ENCODE measurements at places on chromosomes 3 and 15.

- no peaks in the 10 kb centered on the region for H3K36me3 ChIP-seq
- no peaks in the 10 kb centered on the region for H3K4me1 ChIP-seq
- H3K27ac ChIP-seq = no peak overlapping the region
- DNase-seq = no peak
- no peak overlapping the region for H3K4me3 ChIP-seq
Measured at GRCh38 chr3:99131876-99132275, 230.4 kb upstream of the DCBLD2 start.

DNA sequence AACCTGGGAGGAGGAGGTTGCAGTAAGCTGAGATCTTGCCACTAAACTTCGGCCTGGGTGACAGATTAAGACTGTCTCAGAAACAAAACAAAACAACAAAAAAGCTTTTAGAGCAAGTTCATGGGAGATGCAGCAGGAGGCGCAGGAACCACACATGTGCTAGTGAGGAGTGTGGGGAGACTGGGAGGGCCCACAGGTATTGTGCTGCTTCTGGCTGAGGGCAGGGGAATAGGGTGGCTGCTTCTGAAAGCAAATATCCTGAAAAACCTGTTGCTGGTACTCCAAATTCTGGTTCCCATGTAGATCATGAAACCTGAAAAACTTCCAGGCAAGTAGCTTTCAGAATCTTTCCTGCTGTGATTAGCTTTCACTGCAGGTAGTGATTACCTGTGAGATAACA lies 22.1 kb downstream of the TYRO3 start:
- no peak for DNase-seq
- no peak overlapping the region for H3K27ac ChIP-seq
- no peaks in the 10 kb centered on the region for H3K36me3 ChIP-seq

GRCh38 chr3:48708481-48708889 lies 8.5 kb downstream of the IP6K2 start:
- H3K4me1 ChIP-seq = peaks cover 78% of the 10 kb centered on the region
- H3K27ac ChIP-seq = peak overlapping the region; percentile 36
- peaks cover 42% of the 10 kb centered on the region for H3K36me3 ChIP-seq
- no peak overlapping the region for H3K4me3 ChIP-seq

DNA sequence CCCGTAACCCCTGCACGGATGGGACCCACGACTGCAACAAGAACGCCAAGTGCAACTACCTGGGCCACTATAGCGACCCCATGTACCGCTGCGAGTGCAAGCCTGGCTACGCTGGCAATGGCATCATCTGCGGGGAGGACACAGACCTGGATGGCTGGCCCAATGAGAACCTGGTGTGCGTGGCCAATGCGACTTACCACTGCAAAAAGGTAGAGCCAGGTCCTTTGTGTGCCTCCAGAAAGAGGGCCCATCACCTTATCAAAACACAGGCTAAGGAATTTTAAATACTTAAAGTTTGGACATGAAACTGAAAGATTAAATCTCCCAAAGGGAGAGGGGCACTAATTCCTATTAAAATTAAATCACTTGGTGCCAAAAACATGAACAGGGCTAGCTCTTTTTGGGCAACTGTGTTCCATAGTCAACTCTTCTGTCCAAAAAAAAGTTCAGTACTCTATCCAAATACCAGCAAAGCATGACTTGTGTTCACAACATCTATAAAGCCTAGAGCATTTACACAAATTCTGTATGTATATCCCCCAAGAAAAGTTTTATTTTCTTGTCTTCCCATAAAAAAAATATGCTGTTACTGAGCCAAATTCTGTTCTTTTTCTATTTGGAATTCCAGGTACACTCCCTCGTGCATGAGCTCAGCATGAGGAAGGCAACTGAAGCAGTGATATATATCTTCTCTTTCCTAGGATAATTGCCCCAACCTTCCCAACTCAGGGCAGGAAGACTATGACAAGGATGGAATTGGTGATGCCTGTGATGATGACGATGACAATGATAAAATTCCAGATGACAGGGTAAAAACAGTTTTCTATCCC lies 9.2 kb downstream of the THBS1 start:
- no peak overlapping the region for H3K4me3 ChIP-seq
- no peak overlapping the region for H3K27ac ChIP-seq
- H3K36me3 ChIP-seq = peaks cover 100% of the 10 kb centered on the region
- no peaks in the 10 kb centered on the region for H3K27me3 ChIP-seq

DNA sequence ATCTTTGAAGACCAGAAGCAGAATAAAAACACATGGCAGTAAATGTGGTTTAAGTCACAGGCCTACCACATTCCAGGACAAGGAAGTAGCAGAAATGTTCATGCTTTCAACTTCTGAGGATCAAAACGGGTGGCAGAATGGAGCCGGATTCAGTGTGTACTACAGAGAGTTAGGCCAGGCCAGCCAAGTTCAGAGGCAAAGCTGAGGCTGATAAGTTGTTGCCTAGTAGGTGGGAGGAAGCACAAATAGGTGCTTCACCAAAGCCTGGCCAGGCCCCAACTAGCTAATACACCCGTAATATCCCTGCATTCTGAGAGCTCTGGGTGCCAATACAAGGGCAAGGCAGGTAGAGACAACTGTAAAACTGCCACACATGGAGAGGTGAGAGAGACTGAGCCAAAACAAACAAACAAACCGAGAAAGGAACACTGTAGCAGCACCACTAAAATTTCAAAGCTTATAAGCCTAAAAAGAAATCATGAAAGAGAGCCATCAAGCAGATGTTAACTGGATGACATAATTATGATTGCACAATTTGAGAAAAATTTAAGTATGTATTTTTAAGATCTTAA lies 156.4 kb upstream of the CBLB start:
- H3K4me3 ChIP-seq = no peak overlapping the region
- peak overlapping the region; percentile 57 for H3K27ac ChIP-seq
- H3K36me3 ChIP-seq = no peaks in the 10 kb centered on the region
- peak; percentile 24 for DNase-seq
- no peaks in the 10 kb centered on the region for H3K27me3 ChIP-seq
- H3K4me1 ChIP-seq = peaks cover 11% of the 10 kb centered on the region

DNA sequence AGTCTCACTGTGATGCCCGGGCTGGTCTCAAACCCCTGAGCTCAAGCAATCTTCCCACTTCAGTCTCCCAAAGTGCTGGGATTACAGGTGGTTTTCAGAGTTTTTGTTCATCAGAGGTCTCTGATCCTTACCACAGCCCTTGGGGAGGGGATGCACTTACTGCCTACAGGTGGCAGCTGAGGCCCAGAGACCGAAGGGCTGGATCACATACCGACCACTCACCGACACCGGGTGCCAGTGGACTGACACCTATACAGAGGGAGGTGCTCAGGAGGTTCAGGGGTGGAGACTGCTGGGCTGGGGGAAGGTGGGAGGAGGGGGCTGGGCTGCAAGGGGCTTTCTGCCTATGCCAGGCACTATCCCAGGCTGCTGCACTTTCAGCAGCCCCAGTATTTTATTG lies 19.5 kb downstream of the DUSP7 start:
- H3K4me3 ChIP-seq = no peak overlapping the region
- no peak overlapping the region for H3K27ac ChIP-seq
- no peak for DNase-seq
- H3K27me3 ChIP-seq = no peaks in the 10 kb centered on the region

GRCh38 chr3:161576311-161576710 lies 79.7 kb downstream of the OTOL1 start:
- no peak overlapping the region for H3K4me3 ChIP-seq
- DNase-seq = no peak
- H3K27me3 ChIP-seq = no peaks in the 10 kb centered on the region

- H3K4me1 ChIP-seq = peaks cover 3% of the 10 kb centered on the region
- no peak for DNase-seq
- no peak overlapping the region for H3K27ac ChIP-seq
Measured at GRCh38 chr3:9205345-9206143, 43.9 kb downstream of the SRGAP3 start.

DNA sequence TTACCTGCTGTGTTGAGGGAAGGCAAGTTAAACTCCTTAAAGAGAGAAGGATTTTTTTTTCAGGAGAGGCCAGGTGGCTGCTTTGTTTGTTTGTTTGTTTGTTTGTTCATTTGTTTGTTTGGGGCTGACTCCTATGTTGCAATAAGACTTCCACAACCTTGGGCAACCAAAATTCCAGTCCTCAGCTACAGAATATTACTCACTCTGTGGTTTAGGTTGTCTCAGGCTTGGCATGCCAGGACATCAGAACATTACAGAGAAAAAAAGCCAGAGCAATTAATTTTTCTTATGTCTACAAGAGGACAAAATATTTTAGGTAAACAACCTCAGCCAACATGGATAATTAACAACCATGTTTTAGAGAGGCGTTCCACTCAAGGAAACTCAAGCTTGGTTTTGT lies 156.7 kb upstream of the ATP11B start:
- H3K27me3 ChIP-seq = peaks cover 21% of the 10 kb centered on the region
- no peak for DNase-seq
- H3K4me1 ChIP-seq = no peaks in the 10 kb centered on the region
- H3K27ac ChIP-seq = no peak overlapping the region
- no peaks in the 10 kb centered on the region for H3K36me3 ChIP-seq
- H3K4me3 ChIP-seq = no peak overlapping the region

GRCh38 chr3:133958071-133958805 lies 62.6 kb upstream of the RAB6B start:
- no peaks in the 10 kb centered on the region for H3K27me3 ChIP-seq
- H3K27ac ChIP-seq = no peak overlapping the region
- no peaks in the 10 kb centered on the region for H3K36me3 ChIP-seq
- H3K4me1 ChIP-seq = peaks cover 32% of the 10 kb centered on the region

DNA sequence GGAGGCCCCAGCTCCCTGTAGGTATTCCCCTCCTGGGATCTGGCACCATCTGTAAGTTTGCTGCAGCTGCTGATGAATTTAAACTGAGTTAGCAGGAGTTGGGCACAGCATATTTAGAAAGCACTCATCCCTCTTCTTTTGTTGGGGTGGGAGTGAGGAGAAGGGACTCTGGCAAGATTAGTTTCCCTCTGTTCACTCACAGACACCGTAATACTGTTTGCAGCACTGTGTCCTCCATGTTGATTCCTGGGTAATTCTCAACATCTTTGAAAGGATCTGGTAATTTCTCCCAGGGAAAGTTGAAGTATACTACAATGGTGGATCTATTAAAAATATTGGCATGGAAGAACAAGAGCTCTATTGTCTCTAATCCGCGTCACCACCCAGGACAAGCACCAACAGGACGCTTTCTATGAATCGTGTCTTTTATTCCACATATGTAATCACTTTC lies 173.3 kb downstream of the RBMS3 start:
- H3K36me3 ChIP-seq = no peaks in the 10 kb centered on the region
- no peak for DNase-seq
- H3K27ac ChIP-seq = peak overlapping the region; percentile 20
- no peak overlapping the region for H3K4me3 ChIP-seq

DNA sequence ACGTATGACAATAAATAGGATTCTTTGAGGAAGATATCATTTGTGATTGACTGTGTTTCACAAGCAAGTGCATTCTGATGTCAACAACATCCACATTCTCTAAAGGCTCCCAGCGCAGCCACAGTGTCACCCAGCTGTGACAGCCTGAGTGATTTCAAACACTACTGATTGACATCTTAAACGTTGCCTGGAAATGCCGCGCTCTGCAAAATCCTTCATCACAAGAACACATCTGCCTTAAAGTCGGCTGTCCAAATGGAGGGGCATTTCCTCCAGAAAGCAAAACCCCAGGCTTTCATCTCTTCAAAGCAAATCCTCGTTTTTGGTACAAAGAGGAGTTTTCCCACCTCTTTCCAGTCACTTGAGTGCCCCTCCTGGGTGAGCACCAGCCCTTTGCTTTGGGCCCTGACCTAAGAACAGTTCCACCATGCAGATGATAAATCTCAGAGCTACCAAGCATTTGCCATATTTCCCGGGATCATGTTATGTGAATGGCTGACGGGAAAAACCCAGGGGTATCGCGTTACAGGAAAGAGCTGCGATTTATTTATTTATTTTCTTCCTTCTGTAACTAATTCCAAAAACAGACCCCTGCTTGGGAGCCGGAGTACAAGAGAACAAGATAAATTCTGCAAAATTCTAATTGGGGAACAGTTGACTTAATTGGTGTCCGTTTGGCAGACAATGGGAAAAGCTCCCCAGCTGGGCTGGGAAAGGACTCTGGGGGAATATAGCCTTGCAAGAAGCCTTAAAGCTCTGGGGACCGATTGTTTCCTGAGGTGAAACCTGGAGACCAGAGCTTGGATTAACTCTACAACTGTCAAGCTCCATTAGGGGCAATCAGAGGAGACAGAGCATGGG lies 703.8 kb upstream of the NR2F2 start:
- peak overlapping the region; percentile 49 for H3K27ac ChIP-seq
- no peak overlapping the region for H3K4me3 ChIP-seq
- H3K27me3 ChIP-seq = no peaks in the 10 kb centered on the region
- DNase-seq = peak; percentile 22
- H3K36me3 ChIP-seq = no peaks in the 10 kb centered on the region

GRCh38 chr15:35768949-35769348 lies 223.0 kb upstream of the DPH6 start:
- DNase-seq = no peak
- H3K4me3 ChIP-seq = no peak overlapping the region
- no peaks in the 10 kb centered on the region for H3K27me3 ChIP-seq
- no peaks in the 10 kb centered on the region for H3K36me3 ChIP-seq
- H3K4me1 ChIP-seq = no peaks in the 10 kb centered on the region

DNA sequence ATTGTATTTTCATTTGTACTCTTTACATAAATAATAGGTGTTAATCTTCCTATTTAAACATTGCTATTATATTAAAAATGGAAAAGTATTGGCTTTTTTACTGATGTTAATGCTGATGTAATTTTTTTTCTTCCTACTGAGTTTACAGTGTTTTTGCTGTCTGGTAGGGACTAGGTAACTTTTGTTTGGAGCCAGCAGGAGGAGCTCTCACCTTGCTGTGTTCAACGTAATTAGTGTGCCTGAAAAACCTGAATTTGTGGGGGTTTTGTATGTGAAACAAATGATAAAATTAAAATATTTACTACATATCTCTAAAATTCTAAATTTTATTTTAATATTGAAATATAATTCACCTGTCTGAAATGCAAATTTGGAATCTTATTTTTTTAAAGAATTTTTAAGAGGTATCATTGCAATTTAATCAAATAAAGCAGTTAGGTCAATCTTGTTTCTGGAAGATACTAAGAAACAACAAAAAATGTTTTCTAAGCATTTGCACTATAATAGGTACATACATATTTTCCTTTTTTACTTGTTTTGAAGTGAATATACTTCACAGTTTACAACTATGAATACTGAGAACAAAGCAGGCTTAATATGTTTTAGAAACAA lies 48.8 kb downstream of the EPHA6 start:
- DNase-seq = no peak
- H3K36me3 ChIP-seq = no peaks in the 10 kb centered on the region
- no peak overlapping the region for H3K4me3 ChIP-seq
- H3K27ac ChIP-seq = no peak overlapping the region

DNA sequence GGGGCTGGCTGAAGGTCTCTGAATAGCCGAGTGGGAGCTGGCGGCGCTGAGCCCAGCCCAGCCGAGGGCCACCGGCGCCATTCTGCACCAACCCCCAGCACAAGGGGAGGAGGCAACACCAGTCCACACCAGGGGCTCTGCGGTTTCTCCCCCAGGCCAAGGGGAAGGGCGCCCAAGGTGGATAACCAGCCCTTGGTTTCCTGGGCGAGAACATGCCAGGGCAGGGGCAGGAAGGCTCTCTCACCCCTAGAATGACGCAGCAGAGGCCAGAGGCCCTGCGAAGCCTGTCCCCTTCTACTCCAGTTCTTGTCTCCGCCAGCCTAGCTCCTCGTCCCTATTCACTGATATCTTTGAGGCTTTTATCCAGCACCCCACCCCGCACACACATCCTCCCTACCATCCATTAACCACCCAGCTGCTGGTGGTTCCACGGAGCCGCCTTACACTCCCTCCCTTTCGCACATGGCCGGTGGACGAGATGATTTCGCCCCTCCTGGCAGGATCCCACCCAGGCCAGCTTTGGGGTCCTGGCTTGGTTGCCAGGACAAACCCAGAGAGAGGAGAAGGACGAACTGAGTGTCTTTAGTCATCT lies 1.3 kb downstream of the RBPMS2 start:
- H3K36me3 ChIP-seq = no peaks in the 10 kb centered on the region
- peak overlapping the region; percentile 80 for H3K4me3 ChIP-seq
- H3K27ac ChIP-seq = peak overlapping the region; percentile 90
- H3K4me1 ChIP-seq = peaks cover 57% of the 10 kb centered on the region

Measured in left ventricle myocardium inferior (tissue), 1 donor.